Left renal cortex interstitium (tissue), 4 donors: ENCODE measurements at places on chromosomes 7 and 10.

- no peak for DNase-seq
These were observed 57.2 kb downstream of the JAKMIP3 start for GRCh38 chr10:132122939-132123445.

DNA sequence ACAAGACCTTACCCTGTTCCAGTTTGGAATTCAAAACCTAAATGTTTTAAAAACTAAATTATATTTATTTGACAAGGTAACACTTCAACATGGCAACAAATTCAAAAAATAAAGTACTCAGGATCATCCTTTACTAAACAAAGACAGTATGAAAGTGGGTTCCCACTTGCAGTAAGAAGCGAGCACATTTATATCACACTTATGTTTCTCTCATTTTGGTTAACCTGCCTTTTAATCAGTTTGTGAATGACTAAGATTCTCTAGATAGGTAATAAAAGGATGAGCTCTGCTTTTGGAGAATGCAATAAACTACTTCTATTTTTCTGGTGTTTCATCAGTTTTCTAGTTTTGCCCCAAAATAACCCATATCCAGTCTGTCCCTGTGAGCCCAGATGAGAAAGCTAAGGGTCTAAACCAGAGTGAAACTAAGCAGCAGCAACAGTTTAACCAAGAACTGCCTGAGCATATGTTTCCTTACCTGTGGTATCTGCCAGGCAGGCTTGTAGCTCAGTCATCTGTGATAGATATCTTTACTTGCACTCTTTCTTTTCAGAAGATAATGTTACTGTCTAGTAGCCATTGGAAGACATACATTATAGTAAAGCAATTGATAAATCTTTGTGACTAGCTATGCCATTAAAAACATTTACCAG is 64.1 kb downstream of the ABLIM1 start:
- no peak for DNase-seq

GRCh38 chr7:35652124-35652523 is 42.8 kb downstream of the HERPUD2 start:
- no peak for DNase-seq

DNA sequence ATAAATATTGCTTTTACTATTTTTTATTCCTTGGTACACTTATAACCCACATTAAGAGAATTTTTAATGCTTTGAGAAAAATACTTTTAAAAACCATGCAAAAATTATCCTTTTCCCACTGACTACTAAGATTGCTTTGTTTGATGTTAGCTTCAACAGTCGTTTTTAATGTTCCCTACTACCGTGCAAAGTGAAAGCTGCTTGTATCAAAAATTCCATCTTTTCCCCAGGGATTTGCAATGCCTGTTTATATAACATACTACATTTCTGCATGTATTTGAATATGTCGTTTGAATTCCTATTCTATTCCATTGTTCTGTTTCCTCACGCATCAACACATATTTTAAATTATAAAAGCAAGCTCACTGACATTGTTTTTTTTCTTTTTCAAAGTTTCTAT is 54.4 kb downstream of the TFPI2 start:
- no peak for DNase-seq
